ENCODE measurements at places on chromosomes 12 and 14.

DNA sequence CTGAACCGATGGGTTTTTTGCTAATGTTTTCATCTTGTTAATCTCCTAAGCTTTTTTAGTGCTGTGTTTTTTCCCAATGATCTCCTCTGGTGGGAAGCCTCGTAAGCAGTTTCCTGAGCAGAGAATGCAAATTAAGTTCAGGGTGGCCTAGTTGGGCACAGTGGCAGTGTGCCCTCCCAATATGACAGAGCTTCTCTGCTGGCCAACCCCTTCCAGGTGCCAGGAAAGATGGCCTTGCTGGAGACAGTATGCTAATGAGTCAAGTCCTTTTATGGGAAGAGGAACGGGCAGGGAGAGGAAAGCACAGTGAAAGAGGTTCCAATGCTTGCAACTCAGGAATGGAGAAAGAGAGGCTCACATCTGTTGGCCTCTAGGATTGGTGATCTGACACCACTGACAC lies 115.8 kb downstream of the GCH1 start:
- no peak for DNase-seq

GRCh38 chr14:66288511-66288910 lies 197.7 kb upstream of the CCDC196 start:
- no peak for DNase-seq

DNA sequence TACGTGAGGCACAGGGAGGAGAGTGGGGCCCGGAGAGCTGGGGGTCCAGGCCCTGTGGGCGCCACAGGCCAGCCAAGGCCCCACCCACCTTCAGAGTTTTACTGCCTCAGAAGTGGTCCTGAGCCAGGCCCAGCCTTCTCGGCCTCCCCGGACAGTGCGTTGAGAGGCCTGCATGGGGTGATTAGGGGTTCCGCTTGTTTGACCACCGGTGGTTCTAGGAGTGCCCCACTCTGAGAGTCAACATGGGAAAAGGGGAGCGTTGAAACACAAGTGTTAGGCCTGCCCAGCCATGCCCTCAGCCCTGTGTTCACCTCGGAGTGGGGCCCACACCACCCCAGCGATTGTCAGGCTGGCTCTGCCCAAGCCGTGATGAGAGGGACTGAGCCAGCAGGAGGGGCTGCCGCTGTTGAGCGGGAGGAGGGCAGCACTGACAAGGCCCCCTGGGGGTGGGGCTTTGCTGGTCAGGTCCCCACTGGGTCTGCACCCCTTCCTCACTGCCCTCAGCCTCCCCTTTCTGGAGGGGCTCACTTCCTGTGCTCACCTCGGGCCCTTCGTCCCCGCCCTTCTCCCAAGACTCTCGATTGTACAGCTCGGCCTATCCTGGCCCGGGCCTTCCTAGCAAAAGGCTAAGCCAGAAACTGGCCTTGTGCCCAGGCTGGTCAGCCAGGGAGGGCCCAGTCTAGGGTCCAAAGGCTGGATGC lies 4.8 kb downstream of the CKB start:
- no peak for DNase-seq

- DNase-seq: no peak
Observed at GRCh38 chr12:100932571-100932970, 138.0 kb downstream of the ANO4 start.

- DNase-seq: no peak
Observed at GRCh38 chr12:109944561-109945359, 44.7 kb downstream of the TCHP start.

GRCh38 chr12:27032679-27033078 lies 10.3 kb downstream of the MED21 start:
- no peak for DNase-seq

All from Jurkat, Clone E6-1 (cell line).